ENCODE measurements at places on chromosomes 4 and X.

GRCh38 chr4:1488831-1489638 is 82.8 kb upstream of the NKX1-1 start:
- no peak overlapping the region for H3K27ac ChIP-seq
- no peaks in the 10 kb centered on the region for H3K4me1 ChIP-seq
- H3K27me3 ChIP-seq = no peaks in the 10 kb centered on the region
- no peak overlapping the region for H3K4me3 ChIP-seq
- no peaks in the 10 kb centered on the region for H3K36me3 ChIP-seq
- no peak for DNase-seq

DNA sequence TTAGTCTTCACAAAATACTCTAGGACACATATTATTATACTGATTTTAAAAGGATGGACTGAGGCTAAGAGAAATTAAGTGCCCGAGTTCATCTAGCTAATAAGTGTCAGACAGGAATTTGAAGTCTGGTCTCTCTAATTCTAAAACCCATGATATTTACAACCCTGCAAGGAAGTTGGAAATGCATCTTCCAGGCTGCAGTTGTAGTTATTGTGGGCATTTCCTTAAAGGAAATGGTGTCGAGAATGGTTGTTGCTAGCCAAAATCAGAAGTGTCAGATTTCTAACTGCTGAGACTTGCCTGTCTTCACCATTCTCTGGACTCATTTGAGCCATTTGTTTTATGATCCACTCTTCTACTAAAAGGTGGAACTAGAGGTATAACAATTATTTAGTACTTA is 82.5 kb downstream of the FAT4 start:
- no peaks in the 10 kb centered on the region for H3K27me3 ChIP-seq
- no peak overlapping the region for H3K4me3 ChIP-seq
- no peaks in the 10 kb centered on the region for H3K36me3 ChIP-seq
- DNase-seq = no peak
- no peak overlapping the region for H3K27ac ChIP-seq
- H3K4me1 ChIP-seq = no peaks in the 10 kb centered on the region

DNA sequence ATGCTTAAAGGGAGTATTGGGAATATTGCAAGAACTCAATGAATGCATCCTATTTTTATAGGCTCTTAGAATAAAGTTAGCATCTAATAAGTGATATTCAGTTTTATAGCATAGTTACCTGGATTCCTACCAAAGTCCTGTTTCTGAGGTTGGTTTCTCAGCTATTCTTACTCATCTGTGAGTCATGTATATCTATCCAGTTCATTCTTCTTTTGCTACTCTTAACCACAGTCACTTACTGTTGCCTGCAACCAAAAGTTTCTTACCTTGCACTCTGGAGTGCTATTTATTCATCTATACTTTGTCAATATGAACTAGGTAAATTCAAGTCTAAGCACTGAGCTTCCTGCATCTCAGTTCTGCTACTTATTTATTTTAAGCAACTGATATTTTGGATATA is 322.5 kb downstream of the HS3ST1 start:
- no peaks in the 10 kb centered on the region for H3K4me1 ChIP-seq
- no peaks in the 10 kb centered on the region for H3K36me3 ChIP-seq
- no peaks in the 10 kb centered on the region for H3K27me3 ChIP-seq
- H3K27ac ChIP-seq = no peak overlapping the region
- H3K4me3 ChIP-seq = no peak overlapping the region

DNA sequence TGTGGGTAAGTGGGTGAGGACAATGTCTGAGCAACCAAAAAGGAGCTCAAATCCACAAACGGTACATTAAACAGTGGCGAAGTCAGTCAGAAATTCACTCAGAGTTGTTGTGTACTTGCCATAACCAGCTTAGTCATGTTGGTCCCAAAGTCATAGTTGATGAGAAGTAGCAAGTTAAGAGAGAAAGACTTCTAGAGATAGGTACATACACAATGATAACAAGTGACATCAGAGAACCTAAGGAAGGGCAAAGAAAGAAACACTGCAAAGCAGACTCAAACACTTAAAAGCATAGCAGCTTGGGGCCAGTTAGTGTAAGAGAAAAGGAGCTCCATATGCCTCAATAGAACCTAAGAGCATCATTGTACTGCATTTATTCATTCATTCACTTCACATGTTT is 30.2 kb downstream of the DYNLT3 start:
- H3K27me3 ChIP-seq = no peaks in the 10 kb centered on the region
- H3K4me3 ChIP-seq = no peak overlapping the region
- DNase-seq = no peak
- no peaks in the 10 kb centered on the region for H3K36me3 ChIP-seq

- no peaks in the 10 kb centered on the region for H3K27me3 ChIP-seq
- no peak overlapping the region for H3K4me3 ChIP-seq
- H3K36me3 ChIP-seq = no peaks in the 10 kb centered on the region
- no peaks in the 10 kb centered on the region for H3K4me1 ChIP-seq
These were observed 109.0 kb downstream of the SHROOM4 start for GRCh38 chrX:50705042-50705441.

Measured in GM12878 (cell line).